Frontal cortex (tissue), 4 donors: ENCODE measurements at places on chromosomes 12 and 14.

- DNase-seq: no peak
Measured at GRCh38 chr12:55676707-55677106, 31.0 kb downstream of the ITGA7 start.

- no peak for DNase-seq
Measured at GRCh38 chr14:100132903-100133510, 26.4 kb downstream of the DEGS2 start.

DNA sequence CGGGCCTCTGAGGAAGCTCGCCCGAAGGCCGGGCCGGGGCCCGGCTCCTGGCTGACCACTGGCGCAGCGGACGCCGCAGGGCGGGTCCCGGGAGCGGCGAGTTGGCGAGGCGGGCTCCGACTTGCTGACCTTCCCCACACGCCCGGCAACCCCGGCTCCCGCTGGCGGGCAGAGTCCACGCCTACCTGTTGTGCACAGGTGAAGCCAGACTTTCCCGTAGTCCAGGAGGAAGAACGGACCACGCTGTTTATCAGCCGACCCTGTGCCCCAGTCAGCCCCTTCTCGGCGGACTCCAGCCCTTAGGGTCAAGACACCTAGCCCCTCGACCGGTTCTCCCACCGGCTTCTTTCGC, 407 bp downstream of the HEATR5A start:
- DNase-seq: peak; percentile 40

DNA sequence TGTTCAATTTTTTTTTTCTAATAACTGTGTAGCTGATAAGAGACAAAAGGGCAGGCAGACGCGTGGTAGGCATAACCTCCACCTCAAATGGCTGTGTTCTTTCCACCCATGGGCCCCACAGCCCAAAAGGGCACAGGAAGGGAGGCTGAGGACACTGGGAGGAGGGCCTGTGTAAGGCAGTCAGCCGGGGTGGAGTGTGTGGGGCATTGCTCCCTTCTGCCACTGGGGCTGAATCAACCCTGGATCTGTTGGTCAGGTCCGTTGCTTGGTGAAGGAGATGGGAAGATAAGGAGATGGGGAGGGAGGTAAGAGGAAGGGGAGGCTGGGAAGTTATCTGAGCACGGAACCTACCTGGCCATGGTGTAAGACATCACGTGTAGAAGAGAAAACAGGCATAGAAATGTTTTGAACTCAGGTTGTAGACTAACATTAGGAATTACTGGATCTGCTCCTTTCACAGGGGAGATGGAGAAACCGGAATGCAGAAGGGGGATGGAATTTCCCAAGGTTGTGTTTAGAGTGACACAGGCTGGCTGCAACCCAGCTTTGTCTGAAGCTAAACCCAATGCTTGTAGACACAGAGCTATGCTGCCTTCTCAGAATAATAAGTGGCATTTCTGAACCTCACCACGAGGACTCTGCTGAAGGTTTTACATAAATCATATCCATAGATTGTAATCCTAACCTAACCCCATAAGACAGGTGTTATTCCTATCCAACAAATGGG, 138.5 kb upstream of the NOS1 start:
- no peak for DNase-seq
